ENCODE measurements at places on chromosomes 5 and 9.

DNA sequence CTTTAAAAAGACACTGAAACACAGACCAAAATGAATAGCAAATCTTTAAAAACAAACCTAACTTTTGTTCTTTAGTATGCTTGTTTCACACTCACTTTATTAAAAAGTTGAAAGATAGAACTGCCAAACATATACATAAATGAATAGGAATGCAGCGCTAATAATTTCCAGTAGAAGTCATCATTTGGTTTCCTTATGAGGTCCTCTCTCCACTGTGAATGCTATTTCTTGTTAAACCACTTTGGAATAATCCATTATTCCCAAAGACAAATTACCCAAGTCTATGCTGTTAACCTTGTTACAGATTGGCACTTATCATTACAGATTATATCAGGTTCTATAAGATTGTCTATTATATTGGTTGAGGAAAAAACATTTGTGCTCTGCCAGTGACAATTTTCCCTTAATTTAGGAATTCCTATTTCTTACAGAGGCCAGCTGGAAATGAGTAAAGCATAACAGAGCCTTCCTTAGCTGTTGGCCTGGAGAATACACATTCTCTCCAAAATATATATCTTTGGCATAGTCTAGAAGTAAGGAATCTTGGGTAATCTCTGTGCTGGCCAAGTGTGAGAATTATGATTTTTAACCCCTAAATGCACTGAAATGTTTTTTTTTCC, 29.3 kb upstream of the MINAR2 start:
- no peak for DNase-seq

- no peak for DNase-seq
Observed at GRCh38 chr5:891117-891836, 1.3 kb downstream of the BRD9 start.

DNA sequence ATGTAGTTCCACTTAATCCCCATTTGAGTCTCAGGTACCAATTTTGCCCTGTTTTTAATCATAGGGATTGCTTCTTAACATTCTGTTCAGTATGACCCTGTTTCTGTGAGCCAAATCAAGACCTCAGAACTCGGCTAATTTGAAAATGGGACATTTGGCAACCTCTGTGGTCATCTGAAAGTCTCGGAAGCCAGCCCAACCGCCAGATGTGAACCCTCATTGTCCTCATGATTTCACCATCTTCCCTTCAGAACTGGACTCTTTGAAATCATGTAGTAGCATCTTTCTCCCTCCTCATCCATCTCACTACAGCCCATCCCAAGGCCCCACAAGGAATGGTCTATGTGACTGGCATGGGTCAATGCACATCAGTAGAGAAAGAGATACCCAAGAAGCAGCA, 88.9 kb downstream of the S1PR3 start:
- no peak for DNase-seq

GRCh38 chr5:39716532-39717028, 291.8 kb upstream of the DAB2 start:
- no peak for DNase-seq

DNA sequence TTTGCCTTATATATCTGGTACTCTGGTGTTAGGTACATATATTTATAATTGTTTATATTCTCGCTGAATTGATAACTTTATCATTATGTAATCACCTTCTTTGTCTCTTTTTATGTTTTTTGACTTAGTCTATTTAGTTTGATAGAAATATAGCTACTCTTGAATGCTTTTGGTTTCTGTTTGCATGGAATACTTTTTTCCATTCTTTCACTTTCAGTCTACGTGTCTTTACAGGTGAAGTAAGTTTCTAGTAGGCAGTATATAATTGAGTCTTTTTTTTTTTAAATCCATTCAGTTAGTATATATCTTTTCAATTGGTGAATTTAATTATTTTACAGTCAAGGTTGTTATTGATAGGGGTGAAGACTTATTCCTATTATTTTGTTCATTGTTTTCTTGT, 131.7 kb downstream of the PSAT1 start:
- no peak for DNase-seq

- DNase-seq, result no peak
Observed at GRCh38 chr5:86557920-86558319, 59.8 kb upstream of the COX7C start.

- DNase-seq, result no peak
Observed at GRCh38 chr5:55575815-55576583, 41.2 kb upstream of the PLPP1 start.

- DNase-seq, result no peak
Observed at GRCh38 chr5:130871346-130872086, 293.5 kb downstream of the HINT1 start.

- DNase-seq, result no peak
Observed at GRCh38 chr5:63959177-63959982, 2.9 kb downstream of the HTR1A start.

GRCh38 chr9:35562895-35563780, 41.9 kb upstream of the TESK1 start:
- DNase-seq, result no peak

GRCh38 chr9:91751922-91752321, 198.1 kb downstream of the ROR2 start:
- DNase-seq, result no peak

GRCh38 chr5:113199122-113199905, 222.7 kb downstream of the DCP2 start:
- no peak for DNase-seq

DNA sequence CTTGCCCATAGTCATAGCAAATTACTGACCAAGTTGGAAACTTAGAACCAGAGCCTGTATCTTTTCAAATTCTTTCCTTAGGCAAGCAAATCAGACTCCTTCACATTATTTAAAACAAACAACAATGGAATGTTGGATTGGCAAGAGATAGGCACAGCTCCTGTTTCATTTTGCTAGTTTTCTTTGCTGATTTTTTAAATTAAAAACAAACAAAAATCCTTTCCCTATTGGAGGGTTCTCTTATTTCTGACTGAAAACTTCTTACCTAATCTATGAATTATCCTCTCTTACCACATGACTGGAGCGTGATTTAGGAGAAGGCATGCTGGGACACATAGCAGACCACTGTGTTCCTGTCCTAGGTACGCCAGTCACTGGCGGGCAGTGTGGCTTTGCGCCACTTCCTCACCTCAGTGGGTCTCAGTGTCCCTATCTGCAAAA, 63.0 kb downstream of the TTC39B start:
- no peak for DNase-seq

- DNase-seq, result no peak
Observed at GRCh38 chr9:125161284-125161918, 18.1 kb upstream of the SCAI start.

GRCh38 chr5:169307646-169308045, 6.7 kb upstream of the SLIT3 start:
- no peak for DNase-seq
